ENCODE measurements at places on chromosomes 3 and 15. TPM values are rescaled to one million over a fixed set of nuclear protein-coding genes. Genes with fewer than 3 reads are reported as not detected.

Gene CD96
- 5.5 TPM for total RNA-seq

Gene SPATA12
- not detected for total RNA-seq

Gene GLDN
- total RNA-seq, result 3.7 TPM

Gene STIMATE
- 8.2 TPM for total RNA-seq

Gene GATM
- 15.9 TPM for total RNA-seq

Gene PIERCE2
- total RNA-seq, result 3.8 TPM

Gene DUOXA2
- total RNA-seq, result 10.0 TPM

Gene SPINT1
- total RNA-seq, result 729 TPM

Gene PDCD6IP
- total RNA-seq, result 348 TPM

Gene NMB
- total RNA-seq, result not detected

Gene SI
- total RNA-seq, result 23.0 TPM

Gene EPHB3
- total RNA-seq, result 4.1 TPM

Gene HTD2
- total RNA-seq, result 16.9 TPM

Gene BCHE
- 8.2 TPM for total RNA-seq

Gene TNK2
- 19.1 TPM for total RNA-seq

Gene SKOR1
- 0.27 TPM for total RNA-seq

Gene VWA5B2
- 5.0 TPM for total RNA-seq

Gene TLE3
- total RNA-seq, result 223 TPM

Gene NR2E3
- 0.95 TPM for total RNA-seq

Gene CDHR4
- total RNA-seq, result not detected

Gene NOX5
- not detected for total RNA-seq

Gene CAPN3
- 17.0 TPM for total RNA-seq

Gene AGBL1
- total RNA-seq, result 0.40 TPM

Gene C15orf39
- 27.2 TPM for total RNA-seq

Gene TNNC1
- 7.1 TPM for total RNA-seq

Gene WDR82
- 14.6 TPM for total RNA-seq

Gene ADGRG7
- 18.3 TPM for total RNA-seq

Gene GRM2
- 0.27 TPM for total RNA-seq

Gene ULK4
- total RNA-seq, result 16.1 TPM

Gene GRIP2
- total RNA-seq, result not detected

Gene SCAANT1
- total RNA-seq, result not detected

Gene GOLGA6L6
- total RNA-seq, result not detected

Gene WNT5A
- 15.9 TPM for total RNA-seq

Gene GABRG3
- not detected for total RNA-seq

Gene PAK6
- 4.3 TPM for total RNA-seq

Gene GOLGA6L22
- not detected for total RNA-seq

Gene SLC22A13
- total RNA-seq, result 0.68 TPM
